CD4-positive, CD25-positive, alpha-beta regulatory T cell (primary cell): ENCODE measurements at places on chromosomes 2 and 18. TPM values are rescaled to one million over a fixed set of nuclear protein-coding genes. Genes with fewer than 3 reads are reported as not detected.

- DNase-seq, result peak; percentile 49
These were observed 22.2 kb upstream of the TTC39C start for GRCh38 chr18:23992089-23992940.

DNA sequence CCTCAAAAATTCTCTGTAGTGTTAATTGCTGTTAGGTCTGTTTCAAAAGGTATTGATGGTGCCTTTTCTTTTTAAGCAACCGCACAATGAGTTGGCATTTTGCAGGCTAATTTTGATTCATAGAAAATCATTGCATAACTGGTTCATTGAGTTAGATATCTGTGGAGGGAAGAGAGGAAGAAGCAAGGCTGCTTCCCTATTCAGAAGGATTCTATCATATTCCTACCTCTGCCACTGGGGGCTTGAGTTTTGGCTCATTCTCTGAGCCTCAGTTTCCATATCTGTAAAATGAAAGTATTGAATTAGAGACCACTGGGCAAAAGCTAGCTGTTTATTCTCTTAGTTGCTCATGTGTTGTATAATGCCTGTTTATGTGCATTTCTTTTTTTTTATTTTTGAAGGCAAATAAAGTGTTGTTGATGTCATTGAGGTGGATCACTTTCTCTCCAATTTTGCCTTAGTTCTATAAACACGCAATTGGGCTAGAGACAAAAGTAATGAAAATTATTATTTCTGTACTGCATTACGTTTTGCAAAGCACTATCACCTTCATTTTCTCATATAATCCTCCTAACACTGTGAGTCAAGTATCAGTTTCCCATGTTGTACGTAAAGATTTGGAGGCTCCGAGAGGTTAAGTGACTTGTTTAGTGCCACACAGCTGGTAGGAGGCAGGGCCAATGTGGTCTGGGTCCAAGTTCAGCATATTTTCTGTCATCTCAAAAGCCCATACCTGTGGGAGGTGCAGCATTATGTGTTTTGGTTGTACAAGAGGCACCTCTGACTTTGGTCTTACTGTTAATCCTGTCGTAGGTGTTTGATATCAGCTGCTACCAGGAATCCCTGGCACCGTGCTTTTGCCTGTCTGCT, 5.9 kb downstream of the TRIB2 start:
- no peak for DNase-seq

DNA sequence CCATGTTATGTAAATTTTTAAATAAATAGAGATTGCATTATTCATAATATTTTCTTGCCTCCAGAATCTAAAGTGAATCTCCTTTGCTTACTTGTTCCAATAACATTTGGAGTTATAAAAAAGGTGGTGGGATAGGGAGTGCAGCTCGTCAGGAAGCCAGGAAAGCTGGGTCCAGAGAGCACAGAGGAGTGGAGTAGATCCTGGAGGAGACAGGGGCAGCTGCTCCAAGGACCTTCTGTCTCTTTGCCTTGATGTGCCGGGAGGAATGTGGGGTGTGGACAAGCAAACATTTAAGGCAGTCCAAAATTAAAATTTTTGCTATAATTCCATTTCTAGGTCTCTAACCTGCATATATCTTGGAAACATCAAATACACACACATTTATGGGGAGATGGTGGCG, 29.3 kb downstream of the HAUS1 start:
- no peak for DNase-seq

The EPHA4 gene
- 7.1 TPM for polyA plus RNA-seq

The SIX2 gene
- polyA plus RNA-seq, result not detected

- DNase-seq, result no peak
These were observed 123.5 kb downstream of the PLEKHM3 start for GRCh38 chr2:207901829-207902228.

DNA sequence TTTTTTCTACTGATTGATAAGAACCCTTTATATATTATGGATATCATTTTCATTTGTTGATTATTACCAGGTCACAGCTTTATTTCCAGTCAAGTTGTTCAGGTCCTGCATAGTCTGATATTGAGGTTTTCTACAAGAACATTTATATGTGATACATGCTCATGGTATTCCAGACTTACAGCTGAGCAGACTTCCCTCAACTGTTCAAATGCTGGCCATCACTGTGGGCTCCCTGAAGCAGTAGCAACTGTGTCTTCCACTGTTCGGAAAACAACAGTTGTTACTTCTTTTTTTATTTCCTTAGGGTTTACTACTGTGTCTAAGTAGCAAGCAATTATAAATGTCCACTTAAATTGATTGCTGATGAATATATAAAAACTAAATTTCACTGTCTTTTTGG, 79.5 kb downstream of the DGKD start:
- DNase-seq, result no peak

The CKAP2L gene
- polyA plus RNA-seq, result 0.43 TPM

The UGT1A3 gene
- not detected for polyA plus RNA-seq
